ENCODE measurements at places on chromosomes 16 and 17.
A peak's percentile ranks its signal among the peaks of the same experiment; 100 is the strongest.

- DNase-seq, result no peak
Observed at GRCh38 chr17:79242873-79243602, 168.4 kb downstream of the ENGASE start.

DNA sequence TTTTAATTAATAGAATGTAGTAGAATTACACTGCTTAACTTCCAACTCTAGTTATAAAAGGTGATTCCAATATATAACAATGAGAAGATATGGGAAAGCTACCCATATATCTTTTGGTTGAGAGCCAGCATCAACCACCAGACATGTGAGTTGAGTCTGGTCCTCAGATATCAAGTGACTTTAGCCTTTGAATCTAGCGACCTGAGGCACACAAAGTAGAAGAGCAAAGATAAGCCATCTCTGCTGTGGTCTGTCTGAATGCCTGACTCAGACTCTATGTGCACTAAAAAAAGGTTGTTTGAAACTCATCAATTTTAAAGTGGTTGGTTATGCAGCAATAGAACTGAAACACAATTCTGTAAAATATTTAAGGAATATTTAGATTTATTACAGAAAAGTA lies 492.5 kb upstream of the SOX9 start:
- DNase-seq, result no peak

GRCh38 chr17:7883781-7884386 lies 4.7 kb upstream of the CHD3 start:
- DNase-seq, result peak; percentile 35

GRCh38 chr17:77274096-77274845 lies 133.5 kb downstream of the SEC14L1 start:
- no peak for DNase-seq

- DNase-seq, result no peak
Observed at GRCh38 chr16:81137754-81138153, 41.6 kb upstream of the GCSH start.

DNA sequence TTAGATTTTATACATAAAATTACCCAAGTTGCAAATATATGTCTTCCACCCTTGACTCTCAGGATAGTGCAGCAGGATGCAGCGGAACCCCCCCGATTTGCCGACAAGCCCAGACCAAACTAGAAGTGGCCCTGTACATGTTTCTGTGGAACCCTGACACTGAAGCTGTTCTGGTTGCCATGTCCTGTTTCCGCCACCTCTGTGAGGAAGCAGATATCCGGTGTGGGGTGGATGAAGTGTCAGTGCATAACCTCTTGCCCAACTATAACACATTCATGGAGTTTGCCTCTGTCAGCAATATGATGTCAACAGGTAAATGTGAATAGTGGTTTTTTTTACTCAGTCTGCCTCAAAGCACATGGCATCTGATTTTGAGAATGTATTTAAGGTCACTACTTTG lies 70.7 kb downstream of the OMG start:
- DNase-seq, result no peak

Measured in activated CD4-positive, alpha-beta T cell treated with anti-CD3 and anti-CD28 coated beads, Interleukin-2, amount 10 ng/mL, durations not matched to agents 7 days and 5 days (primary cell).